Cardiac fibroblast (primary cell): ENCODE measurements at places on chromosomes 7 and 10.

- no peak for DNase-seq
Measured at GRCh38 chr10:86300399-86300925, 66.1 kb downstream of the GRID1 start.

- DNase-seq = no peak
Measured at GRCh38 chr7:78679112-78679876, 774.2 kb downstream of the MAGI2 start.

DNA sequence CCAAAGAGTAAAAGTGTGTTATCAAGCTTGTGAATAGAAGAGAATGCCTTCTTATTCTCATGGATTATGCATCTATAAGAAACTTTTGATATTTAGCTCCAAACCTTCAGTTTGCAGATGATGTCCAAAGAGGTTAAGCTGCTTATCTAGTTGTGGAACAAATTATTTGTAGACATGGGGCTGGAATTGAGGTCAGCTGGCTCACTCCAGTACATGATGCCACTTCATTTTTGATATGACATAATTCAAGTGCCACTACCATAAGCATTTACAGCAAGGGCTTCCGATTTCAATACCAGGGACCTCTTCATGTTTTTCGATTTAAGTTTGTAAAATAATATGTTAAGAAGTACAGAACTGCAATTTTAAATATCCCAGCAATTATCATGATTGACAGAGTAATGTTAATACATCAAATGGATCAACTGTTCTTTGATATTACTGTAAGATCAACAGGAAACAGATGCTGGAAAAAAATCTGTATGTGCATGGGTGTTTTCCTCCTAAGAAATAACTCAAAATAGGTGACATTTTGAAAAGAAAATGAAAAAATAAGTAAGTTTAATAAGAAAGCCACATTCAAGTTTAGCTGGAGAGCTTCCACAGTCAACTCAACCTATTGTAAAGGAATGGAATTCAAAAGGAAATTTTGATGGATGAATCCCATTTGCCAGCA lies 12.7 kb downstream of the FAM3C start:
- no peak for DNase-seq

GRCh38 chr7:64736575-64736974 lies 57.7 kb upstream of the ZNF138 start:
- no peak for DNase-seq
